Large intestine (tissue), 12 donors: ENCODE measurements at places on chromosomes 13 and 19. TPM values are rescaled to one million over a fixed set of nuclear protein-coding genes. Genes with fewer than 3 reads are reported as not detected.
A peak's percentile ranks its signal among the peaks of the same experiment; 100 is the strongest.

The ZNF415 gene
- polyA plus RNA-seq = 38.0 TPM

The PPP2R1A gene
- 223 TPM for polyA plus RNA-seq

The ECSIT gene
- polyA plus RNA-seq = 43.2 TPM

The ZNF730 gene
- polyA plus RNA-seq = 1.8 TPM

The PTGIR gene
- polyA plus RNA-seq = 4.8 TPM

The DIAPH3 gene
- 5.3 TPM for polyA plus RNA-seq

The ZNF541 gene
- 0.19 TPM for polyA plus RNA-seq

The ATP12A gene
- polyA plus RNA-seq = not detected

The SPACA6 gene
- polyA plus RNA-seq = 10.9 TPM

The ZNF584 gene
- polyA plus RNA-seq = 7.1 TPM

The TNNI3 gene
- polyA plus RNA-seq = 0.88 TPM

The POSTN gene
- polyA plus RNA-seq = 343 TPM

The RDH13 gene
- 19.9 TPM for polyA plus RNA-seq

The RB1 gene
- 34.8 TPM for polyA plus RNA-seq

The LSR gene
- polyA plus RNA-seq = 99.1 TPM

The FCGBP gene
- polyA plus RNA-seq = 609 TPM

The RDH8 gene
- polyA plus RNA-seq = not detected

The FGF21 gene
- not detected for polyA plus RNA-seq

GRCh38 chr19:17183271-17183761, 31.8 kb upstream of the USE1 start:
- no peak overlapping the region for H3K4me3 ChIP-seq
- H3K36me3 ChIP-seq = peaks cover 35% of the 10 kb centered on the region
- H3K27me3 ChIP-seq = no peaks in the 10 kb centered on the region
- no peak for DNase-seq
- H3K4me1 ChIP-seq = no peaks in the 10 kb centered on the region
- no peak overlapping the region for H3K27ac ChIP-seq

GRCh38 chr13:88651531-88651930, 980.4 kb downstream of the SLITRK5 start:
- no peak overlapping the region for H3K27ac ChIP-seq
- no peaks in the 10 kb centered on the region for H3K36me3 ChIP-seq
- DNase-seq = no peak
- H3K27me3 ChIP-seq = no peaks in the 10 kb centered on the region

GRCh38 chr13:111206148-111206547, 91.0 kb downstream of the ARHGEF7 start:
- peaks cover 6% of the 10 kb centered on the region for H3K36me3 ChIP-seq
- H3K27me3 ChIP-seq = no peaks in the 10 kb centered on the region
- H3K4me3 ChIP-seq = no peak overlapping the region
- H3K27ac ChIP-seq = no peak overlapping the region

GRCh38 chr13:112574834-112575613, 12.9 kb downstream of the TUBGCP3 start:
- H3K27ac ChIP-seq = no peak overlapping the region
- H3K27me3 ChIP-seq = no peaks in the 10 kb centered on the region
- DNase-seq = no peak
- no peak overlapping the region for H3K4me3 ChIP-seq
- peaks cover 3% of the 10 kb centered on the region for H3K36me3 ChIP-seq

GRCh38 chr13:111973605-111974340, 93.2 kb upstream of the SOX1 start:
- no peak overlapping the region for H3K4me3 ChIP-seq
- H3K36me3 ChIP-seq = no peaks in the 10 kb centered on the region
- peaks cover 28% of the 10 kb centered on the region for H3K27me3 ChIP-seq
- H3K27ac ChIP-seq = no peak overlapping the region
- peak; percentile 27 for DNase-seq

GRCh38 chr13:111858571-111858970, 208.4 kb upstream of the SOX1 start:
- no peak overlapping the region for H3K27ac ChIP-seq
- H3K36me3 ChIP-seq = no peaks in the 10 kb centered on the region
- peaks cover 4% of the 10 kb centered on the region for H3K27me3 ChIP-seq
- no peaks in the 10 kb centered on the region for H3K4me1 ChIP-seq

DNA sequence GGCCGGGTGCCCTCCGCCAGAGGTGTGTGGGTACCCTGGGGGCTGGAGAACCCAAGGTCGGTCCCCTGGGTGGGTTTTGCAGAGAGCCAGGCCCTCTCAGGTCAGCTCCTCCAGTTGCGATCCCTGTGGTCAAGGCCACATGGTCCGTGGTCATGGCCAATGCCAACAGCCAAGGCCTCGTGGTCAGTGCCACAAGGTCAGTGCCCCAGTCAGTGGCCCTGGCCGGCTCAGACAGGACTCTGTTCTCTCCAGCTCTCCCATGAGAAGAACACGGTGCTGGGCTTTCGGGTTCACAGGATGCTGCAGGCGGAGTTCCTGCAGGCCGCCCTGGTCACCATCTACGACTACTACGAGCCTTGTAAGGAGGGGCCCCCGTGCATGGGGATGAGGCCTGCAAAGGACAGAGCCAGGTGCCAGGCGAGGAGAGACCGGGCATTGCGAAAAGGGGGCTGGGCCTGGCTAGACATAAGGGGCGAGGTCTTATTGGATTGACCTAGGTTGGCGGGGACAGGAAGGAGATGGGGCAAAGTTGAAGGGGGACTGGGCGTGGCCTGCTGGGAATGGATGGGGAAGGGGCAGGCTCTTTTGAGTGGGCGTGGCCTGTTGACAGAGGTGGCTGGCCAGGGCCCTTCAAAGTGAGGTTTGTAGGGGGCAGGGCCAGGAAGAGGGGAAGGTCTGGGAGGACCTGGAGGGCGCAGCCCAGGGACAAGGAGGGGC, 15.2 kb upstream of the SHFL start:
- no peak overlapping the region for H3K27ac ChIP-seq
- H3K4me3 ChIP-seq = no peak overlapping the region
- H3K27me3 ChIP-seq = no peaks in the 10 kb centered on the region
- H3K36me3 ChIP-seq = no peaks in the 10 kb centered on the region
- no peaks in the 10 kb centered on the region for H3K4me1 ChIP-seq
- DNase-seq = no peak

GRCh38 chr19:1584500-1585242, 8.0 kb downstream of the MBD3 start:
- H3K27me3 ChIP-seq = no peaks in the 10 kb centered on the region
- no peak for DNase-seq
- no peak overlapping the region for H3K27ac ChIP-seq

- no peak overlapping the region for H3K27ac ChIP-seq
- no peak for DNase-seq
- no peak overlapping the region for H3K4me3 ChIP-seq
- peaks cover 14% of the 10 kb centered on the region for H3K36me3 ChIP-seq
- H3K27me3 ChIP-seq = peaks cover 47% of the 10 kb centered on the region
These were observed 2.9 kb downstream of the CD37 start for GRCh38 chr19:49338023-49338677.

GRCh38 chr13:103188713-103189326, 122.6 kb upstream of the SLC10A2 start:
- no peak overlapping the region for H3K4me3 ChIP-seq
- H3K36me3 ChIP-seq = no peaks in the 10 kb centered on the region
- H3K27me3 ChIP-seq = no peaks in the 10 kb centered on the region
- DNase-seq = no peak
- no peak overlapping the region for H3K27ac ChIP-seq

DNA sequence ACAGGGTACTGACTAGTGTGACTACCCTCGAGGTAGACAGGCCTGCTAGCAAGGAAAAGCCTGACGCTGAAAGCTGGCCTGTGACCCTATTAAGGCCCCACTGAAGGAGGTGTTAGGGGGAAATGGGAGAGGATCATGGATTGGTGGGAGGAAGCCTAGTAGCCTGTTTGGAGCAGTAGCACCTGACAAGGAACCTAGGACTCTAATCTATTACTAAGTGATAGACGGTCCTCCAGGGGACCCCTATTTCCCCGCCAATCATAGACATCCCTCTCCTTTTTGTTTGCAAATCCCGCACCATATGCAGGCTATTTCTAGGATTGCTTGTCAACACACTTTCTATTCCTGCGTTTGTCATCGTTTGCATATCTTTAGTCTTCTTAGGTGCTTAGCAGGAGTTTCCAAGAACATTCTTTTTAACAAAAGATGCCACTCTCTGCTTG, 1338.8 kb upstream of the MIR17HG start:
- H3K36me3 ChIP-seq = no peaks in the 10 kb centered on the region
- no peak overlapping the region for H3K4me3 ChIP-seq
- H3K27ac ChIP-seq = no peak overlapping the region
- H3K27me3 ChIP-seq = no peaks in the 10 kb centered on the region
- DNase-seq = no peak

GRCh38 chr13:20077086-20077485, 83.8 kb downstream of the GJA3 start:
- H3K27ac ChIP-seq = no peak overlapping the region
- H3K4me3 ChIP-seq = no peak overlapping the region
- DNase-seq = no peak
- H3K27me3 ChIP-seq = no peaks in the 10 kb centered on the region

- H3K27ac ChIP-seq = no peak overlapping the region
- H3K36me3 ChIP-seq = no peaks in the 10 kb centered on the region
- H3K4me3 ChIP-seq = no peak overlapping the region
- no peaks in the 10 kb centered on the region for H3K4me1 ChIP-seq
- H3K27me3 ChIP-seq = no peaks in the 10 kb centered on the region
- DNase-seq = no peak
These were observed 1074.3 kb upstream of the PCDH9 start for GRCh38 chr13:68304286-68304893.

DNA sequence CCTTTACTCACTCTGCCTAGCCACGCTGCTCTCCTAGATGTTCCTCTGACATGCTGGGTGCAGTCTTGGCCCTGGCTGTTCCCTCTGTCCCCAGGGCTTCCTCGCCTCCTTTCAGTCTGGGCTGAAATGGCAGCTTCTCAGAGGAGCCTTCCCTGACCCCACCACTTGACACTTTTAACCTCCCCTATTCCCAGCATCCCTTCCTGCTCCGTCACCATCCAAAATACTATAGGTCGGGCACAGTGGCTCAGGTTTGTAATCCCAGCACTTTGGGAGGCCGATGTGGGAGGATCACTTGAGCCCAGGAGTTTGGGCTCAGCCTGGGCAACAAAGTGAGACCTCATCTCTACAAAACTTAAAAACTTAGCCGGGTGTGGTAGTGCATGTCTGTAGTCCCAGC, 2.6 kb downstream of the FAM187B start:
- no peaks in the 10 kb centered on the region for H3K27me3 ChIP-seq
- H3K36me3 ChIP-seq = no peaks in the 10 kb centered on the region
- no peak overlapping the region for H3K4me3 ChIP-seq
- DNase-seq = no peak
- no peak overlapping the region for H3K27ac ChIP-seq

- H3K27me3 ChIP-seq = no peaks in the 10 kb centered on the region
- H3K36me3 ChIP-seq = no peaks in the 10 kb centered on the region
- no peak for DNase-seq
- no peak overlapping the region for H3K4me3 ChIP-seq
- no peak overlapping the region for H3K27ac ChIP-seq
These were observed 14.0 kb upstream of the RAB20 start for GRCh38 chr13:110575322-110576069.

DNA sequence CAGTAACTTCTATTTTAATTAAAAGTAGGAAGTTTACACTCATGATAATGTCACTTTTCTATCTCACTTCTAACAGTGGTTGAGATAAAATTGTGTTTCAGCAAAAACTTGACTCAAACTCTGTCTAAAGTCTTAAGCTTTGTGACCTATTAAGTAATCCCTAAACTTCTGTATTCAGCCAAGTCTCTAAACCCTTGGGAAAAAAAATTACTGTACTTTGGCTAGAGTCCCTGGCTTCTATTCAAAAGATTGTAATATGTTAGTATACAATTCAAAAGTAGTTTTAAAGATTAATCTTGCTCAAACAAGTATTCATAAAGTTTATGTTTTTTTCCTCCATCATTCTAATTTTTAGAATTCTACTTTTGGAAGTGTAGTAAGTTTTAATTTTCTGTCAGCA, 1248.8 kb downstream of the UQCRFS1 start:
- no peak overlapping the region for H3K4me3 ChIP-seq
- H3K4me1 ChIP-seq = no peaks in the 10 kb centered on the region
- H3K36me3 ChIP-seq = no peaks in the 10 kb centered on the region
- H3K27ac ChIP-seq = no peak overlapping the region

- no peaks in the 10 kb centered on the region for H3K27me3 ChIP-seq
- H3K36me3 ChIP-seq = no peaks in the 10 kb centered on the region
- no peak for DNase-seq
- H3K27ac ChIP-seq = no peak overlapping the region
- no peaks in the 10 kb centered on the region for H3K4me1 ChIP-seq
- no peak overlapping the region for H3K4me3 ChIP-seq
These were observed 129.2 kb downstream of the ZIC5 start for GRCh38 chr13:99842405-99842804.

GRCh38 chr13:64930636-64931035, 2299.5 kb downstream of the PCDH9 start:
- H3K4me3 ChIP-seq = no peak overlapping the region
- H3K4me1 ChIP-seq = no peaks in the 10 kb centered on the region
- no peak overlapping the region for H3K27ac ChIP-seq
- H3K36me3 ChIP-seq = no peaks in the 10 kb centered on the region
- DNase-seq = no peak

GRCh38 chr19:18388100-18388959, 2.4 kb downstream of the GDF15 start:
- H3K36me3 ChIP-seq = peaks cover 19% of the 10 kb centered on the region
- H3K4me1 ChIP-seq = peaks cover 30% of the 10 kb centered on the region
- peak overlapping the region; percentile 96 for H3K27ac ChIP-seq
- no peaks in the 10 kb centered on the region for H3K27me3 ChIP-seq
- DNase-seq = peak; percentile 88

- no peaks in the 10 kb centered on the region for H3K36me3 ChIP-seq
- no peak overlapping the region for H3K4me3 ChIP-seq
- DNase-seq = no peak
- H3K4me1 ChIP-seq = no peaks in the 10 kb centered on the region
These were observed 113.2 kb downstream of the STARD13 start for GRCh38 chr13:33172400-33172799.

GRCh38 chr19:13042443-13043130, 47.3 kb downstream of the NFIX start:
- H3K27ac ChIP-seq = no peak overlapping the region
- DNase-seq = no peak
- H3K4me1 ChIP-seq = peaks cover 5% of the 10 kb centered on the region
- H3K27me3 ChIP-seq = peaks cover 14% of the 10 kb centered on the region
- no peak overlapping the region for H3K4me3 ChIP-seq
- no peaks in the 10 kb centered on the region for H3K36me3 ChIP-seq

DNA sequence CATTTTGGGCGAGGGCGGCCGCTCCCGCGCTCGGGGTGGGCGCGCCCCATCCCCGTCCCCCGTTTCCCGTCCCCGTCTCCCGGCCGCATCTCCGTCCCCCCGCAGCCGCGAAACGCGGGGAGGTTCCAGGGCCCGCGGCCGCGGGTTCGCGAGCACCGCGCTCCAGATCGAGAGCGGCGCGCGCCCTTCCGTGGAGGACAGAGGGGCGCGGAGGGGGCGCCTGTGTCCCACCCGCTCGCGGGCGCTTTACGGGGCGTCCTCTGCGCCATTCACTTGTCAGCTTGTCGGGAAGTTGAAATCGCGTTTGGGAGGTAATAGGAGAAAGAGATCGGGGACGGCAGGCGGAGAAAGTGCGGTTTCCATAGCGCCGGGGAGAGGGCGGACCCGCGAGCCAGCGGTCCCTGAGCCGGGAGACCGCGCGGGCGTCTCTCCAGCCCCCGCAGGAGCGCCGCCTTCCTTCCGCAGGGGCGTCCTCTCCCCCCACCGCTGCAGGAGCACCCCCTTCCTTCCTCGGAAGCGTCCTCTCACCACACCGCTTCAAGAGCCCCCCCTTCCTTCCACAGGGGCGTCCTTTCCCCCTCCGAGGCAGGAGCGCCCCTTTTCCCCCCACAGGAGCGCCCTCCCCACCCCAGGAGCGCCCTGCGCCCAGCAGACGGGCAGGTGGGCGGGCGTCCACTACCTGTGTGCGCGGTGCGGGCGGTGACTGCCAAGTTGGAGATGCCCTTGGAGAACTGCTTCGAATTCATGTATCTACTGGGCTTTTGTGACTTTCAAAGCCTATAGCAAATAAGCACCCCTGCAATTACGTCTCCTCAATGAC, 962 bp upstream of the IRS2 start:
- peaks cover 8% of the 10 kb centered on the region for H3K4me1 ChIP-seq
- peaks cover 7% of the 10 kb centered on the region for H3K36me3 ChIP-seq
- H3K27me3 ChIP-seq = peaks cover 10% of the 10 kb centered on the region
- H3K27ac ChIP-seq = peak overlapping the region; percentile 53
- H3K4me3 ChIP-seq = peak overlapping the region; percentile 71
